ENCODE measurements at places on chromosomes 3 and 15.

- no peak for DNase-seq
Observed at GRCh38 chr3:126433496-126434263, 39.0 kb downstream of the CFAP100 start.

GRCh38 chr3:138962854-138963560 is 16.0 kb downstream of the FOXL2NB start:
- no peak for DNase-seq

DNA sequence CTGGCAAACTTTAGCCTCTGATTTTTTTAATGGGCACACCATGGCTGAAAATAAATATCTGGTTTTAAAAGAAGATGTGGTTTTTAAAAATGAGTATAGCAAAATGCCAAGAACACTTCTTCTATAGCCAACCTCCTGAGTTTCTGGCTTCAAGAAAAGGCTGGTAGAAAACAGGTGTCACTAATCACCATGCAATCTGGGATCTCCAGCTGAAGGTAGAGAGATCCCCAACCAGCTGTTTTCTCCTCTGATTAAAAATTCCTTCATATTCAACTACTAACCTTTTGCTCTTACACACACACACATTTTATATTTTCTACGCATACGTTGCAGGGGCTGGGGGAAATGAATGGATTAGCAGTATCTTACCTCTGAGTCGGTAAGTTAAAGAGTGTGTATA is 279.6 kb upstream of the ROBO2 start:
- DNase-seq, result no peak

DNA sequence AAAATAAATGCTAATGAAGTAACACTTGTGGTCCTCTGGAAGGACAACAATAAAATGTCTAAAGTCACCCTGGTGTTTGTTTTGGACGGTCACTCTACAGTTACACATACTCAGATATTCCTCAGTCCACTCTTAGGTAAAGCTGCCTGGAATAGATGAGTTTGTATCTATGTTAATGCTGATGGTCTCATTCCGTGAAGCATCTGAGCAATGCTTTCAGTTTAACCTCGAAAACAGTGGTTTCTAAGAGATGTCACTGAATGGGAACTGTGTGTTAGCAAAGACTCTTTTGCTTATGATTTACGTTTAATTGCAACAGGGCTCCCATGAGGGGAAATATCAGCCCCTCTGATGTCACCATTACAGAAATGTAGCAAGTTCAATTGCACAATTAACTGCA is 49.1 kb downstream of the FBN1 start:
- no peak for DNase-seq

- no peak for DNase-seq
Observed at GRCh38 chr3:106126846-106127235, 258.0 kb upstream of the CBLB start.

DNA sequence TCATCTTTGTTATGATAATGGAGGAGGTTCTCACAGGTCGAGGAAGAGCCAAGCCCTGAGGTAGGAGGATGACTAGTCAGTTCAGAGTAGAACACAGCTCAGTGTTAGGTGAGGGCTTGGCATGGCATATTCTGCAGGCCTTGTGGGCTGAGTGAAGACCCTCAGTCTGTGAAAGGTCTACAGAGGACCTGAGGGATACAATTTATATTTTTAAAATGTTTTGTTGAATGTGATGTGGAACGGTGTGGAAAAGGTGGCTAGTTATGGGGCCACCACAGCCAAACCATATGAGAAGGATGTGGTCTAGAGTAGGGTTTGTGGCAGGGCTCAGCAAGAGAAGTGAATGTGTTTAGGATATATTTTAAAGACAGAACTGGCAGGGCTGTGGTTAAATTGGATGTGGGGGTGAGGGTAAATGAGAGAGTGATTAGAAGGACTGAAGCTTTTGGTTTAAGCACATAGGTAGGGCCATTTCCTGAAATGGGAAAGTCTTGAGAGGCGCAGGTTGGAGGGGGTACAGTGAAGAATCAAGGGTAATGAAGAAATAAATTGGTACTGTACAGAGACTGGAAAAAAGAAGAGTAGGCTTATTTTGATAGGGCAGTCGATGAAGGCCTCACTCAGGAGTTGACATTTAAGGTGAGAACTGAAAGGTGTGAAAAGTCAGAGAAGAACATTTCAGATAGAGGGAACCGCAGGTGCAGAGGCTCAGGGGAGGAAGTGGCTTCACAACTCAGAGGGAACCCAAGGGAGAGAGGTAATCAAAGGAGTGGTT is 60.5 kb downstream of the SPTSSB start:
- no peak for DNase-seq

DNA sequence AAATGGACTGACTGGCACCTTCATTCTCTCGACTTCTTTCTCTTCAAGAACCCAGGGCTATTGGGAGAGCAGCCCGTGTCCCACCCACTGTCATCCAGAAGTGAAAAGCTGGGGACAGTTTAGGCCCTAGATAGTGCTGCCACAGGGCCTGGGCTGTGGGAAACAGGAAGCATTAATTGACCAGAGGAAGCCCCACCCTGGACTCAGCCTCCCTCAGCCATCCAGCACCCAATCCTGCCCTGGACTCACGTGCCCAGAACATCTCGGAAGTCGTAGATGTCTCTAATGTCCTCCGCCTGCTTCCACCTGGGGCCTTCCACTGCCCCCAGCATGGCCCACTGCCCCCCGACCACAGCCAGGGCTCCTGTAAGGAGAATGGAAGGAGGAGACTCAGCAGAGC is 2.3 kb downstream of the CAMK1 start:
- DNase-seq, result no peak

DNA sequence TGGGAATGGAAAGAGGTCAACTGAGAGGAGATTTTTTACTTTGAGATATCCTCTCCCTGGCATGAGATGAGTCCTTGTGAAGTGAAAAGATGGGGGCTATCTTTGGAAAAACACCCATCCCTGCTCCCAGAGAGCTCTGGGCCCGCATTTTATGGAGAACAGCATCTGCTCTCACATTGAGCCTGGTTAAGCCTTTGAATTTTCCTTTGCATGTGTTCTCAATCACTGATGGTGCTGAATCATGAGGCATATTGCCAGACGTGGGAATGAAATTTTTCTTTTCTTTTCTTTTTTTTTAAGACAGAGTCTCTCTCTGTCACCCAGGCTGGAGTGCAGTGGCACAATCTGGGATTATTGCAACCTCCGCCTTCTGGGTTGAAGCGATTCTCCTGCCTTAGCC is 24.4 kb downstream of the TMEM45A start:
- DNase-seq, result no peak

DNA sequence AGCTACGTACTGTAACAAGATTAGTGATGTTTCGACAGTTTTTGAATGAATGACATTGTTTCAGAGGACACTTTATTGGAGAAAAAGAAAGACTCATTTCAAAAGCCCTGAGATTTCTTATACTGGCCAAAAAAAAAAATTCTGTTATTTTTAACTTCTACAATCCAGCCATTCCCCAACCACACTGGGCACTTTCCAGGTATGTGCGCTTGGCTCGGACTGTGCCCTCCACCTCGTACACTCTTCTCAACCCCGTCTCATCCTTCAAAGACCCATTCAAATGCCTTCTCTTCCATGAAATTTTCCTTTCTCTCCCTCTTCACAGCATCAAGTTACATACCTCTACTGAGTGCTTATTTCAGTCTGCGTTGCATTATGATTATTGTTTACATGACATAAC is 328.5 kb upstream of the SOX2 start:
- DNase-seq, result no peak

DNA sequence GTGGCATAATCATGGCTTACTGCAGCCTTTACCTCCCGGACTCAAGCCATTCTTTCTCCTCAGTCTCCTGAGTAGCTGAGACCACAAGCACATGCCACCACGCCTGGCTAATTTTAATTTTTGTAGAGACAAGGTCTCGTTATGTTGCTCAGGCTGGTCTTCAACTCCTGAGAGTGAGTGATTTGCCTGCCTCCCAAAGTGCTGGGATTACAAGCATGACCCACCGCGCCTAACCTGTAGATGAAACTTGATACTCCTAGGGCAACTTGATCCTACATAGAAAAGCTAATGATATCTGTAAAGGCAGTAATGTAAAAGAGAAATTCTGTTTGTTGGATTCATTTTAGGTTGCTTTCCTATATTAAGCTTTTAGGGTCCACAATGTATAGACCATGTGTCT is 391.9 kb upstream of the THRB start:
- DNase-seq, result no peak

- DNase-seq, result no peak
Observed at GRCh38 chr15:33045066-33045810, 149.3 kb downstream of the FMN1 start.

GRCh38 chr15:100891307-100892012 is 11.8 kb downstream of the ALDH1A3 start:
- DNase-seq, result no peak

DNA sequence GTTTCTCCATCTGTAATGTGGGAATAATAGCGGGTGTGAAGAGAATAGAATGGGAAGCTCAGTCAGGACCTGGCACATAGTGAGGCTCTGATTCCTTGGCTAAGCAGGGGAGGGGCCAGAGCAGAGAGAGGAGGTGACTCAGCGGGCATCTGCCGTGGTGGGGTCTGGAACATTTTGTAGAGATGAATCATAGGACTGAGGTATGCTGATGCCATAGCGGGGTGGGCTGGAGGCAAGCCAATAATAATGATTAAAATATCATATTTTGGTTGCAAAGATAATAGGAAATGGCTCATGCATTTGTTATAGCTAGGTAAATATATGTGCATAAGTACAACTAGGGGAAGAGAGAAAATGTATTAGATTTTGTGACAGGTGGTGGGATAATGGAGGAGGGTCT is 11.2 kb downstream of the TGM4 start:
- DNase-seq, result no peak

DNA sequence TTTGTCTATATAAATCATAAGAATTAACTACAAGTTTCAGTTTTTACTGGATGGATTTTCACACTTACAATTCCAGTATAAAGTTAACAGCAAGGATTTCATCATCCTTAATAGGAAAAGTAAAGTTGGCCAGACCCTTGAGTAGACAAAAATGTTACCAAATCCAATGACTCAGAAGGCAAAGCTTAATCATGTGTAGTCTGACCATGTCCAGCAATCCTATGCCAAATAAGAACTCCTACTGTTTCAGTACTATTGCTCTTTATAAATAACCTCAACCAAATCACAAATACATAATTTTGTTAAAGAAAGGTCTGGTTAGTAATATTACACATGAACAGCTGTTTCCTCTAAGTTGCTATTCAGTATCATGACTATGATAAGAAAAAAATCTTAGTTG is 35.0 kb downstream of the PLOD2 start:
- no peak for DNase-seq

GRCh38 chr15:29596266-29596665 is 226.0 kb downstream of the TJP1 start:
- no peak for DNase-seq

DNA sequence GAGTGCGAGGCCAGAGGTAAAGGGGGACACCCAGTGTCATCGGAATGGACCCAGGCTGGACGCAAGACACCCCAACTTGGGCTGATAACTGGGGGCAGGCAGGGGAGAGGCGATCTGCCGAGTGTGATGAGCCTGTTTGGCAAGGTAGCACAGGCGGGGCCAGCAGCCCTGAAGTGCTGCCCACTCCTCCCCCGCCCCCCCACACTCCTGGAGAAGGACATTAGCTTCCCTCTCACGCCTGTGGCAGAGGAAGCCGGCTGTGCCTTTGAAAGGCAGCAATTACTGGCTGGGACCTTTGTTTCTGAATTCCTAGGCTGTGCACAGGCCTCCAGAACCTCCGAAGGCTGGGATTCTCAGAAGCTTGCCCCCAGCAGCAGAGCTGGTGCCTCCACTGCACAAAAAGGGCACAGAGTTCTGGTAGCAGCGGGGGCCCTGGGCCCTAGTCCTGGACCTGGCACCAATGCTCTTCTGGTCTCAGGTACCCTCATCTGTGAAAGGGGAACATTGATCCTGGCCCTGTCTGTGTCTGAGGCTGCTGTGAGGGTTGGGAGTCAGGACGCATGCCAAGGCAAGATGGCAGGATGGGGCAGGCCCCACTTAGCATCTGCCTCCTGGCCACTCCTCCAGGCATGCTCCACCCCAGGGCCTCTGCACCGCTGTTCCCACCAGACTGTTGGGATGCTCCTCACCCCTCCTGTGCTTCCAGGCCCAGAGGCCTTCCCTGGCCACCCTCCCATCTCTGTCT is 28.6 kb downstream of the IQSEC1 start:
- no peak for DNase-seq

DNA sequence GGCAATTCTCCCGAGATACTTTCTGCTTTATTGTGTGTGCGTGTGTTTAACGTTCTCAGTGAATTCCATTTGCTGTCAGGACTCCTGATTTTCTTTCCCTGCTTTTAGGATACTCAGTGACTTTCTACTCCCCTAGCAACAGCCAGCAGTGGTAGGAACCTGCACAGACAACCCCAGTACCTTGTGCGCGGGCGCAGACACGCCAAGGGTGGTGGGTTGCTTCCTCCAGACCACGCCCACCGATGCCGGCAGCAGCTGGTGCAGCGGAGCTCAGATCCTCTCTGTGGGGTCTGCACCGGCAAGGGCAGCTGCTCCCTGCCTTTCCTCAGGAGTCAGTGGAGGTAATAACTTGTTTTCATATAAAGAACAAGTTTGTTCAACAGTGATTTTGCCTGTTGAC is 225.1 kb upstream of the NDN start:
- DNase-seq, result no peak

DNA sequence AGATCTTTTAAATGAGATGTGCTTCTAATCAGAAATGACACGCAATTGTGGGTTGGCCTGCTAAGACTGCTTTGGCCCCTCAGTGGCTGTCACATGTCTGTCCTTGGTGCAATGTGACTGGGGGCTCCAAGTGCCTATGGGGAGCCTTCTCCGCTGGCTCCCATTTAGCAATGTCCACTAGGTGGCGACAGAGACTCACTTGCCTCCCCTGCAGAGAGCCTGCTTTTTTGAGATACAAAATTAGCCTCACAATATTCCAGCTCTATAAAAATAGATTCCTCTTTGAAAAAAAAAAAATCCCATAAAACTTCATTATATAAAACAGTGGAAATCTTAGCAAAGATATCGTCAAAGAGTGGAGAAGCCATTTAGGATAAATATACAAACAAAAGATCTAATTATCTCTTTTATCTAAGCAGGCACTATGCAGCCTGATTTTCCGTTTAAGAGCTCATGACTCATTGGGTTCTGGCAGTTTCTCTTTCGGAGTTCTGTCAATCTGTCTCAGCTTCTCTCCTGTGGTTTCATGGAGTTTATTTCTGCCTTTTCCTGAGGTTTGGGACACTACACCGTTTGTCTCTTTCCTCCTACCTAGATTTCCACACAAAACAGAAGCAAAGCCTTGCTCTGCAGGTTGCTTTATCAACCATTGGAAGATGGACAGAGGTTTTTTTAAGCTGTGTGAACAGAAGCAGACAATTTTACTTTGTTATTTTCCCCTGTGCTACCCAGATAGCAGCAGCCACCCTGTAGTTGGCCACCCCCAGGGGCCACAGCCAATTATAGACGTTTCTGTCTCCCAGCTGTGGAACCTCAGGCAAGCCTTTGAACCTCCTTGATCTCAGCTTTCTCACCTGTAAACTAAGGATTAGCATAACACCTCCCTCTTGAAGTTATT is 68.4 kb upstream of the TNFAIP8L3 start:
- DNase-seq, result no peak

GRCh38 chr3:133749427-133750258 is 3.5 kb downstream of the TF start:
- no peak for DNase-seq

- DNase-seq, result no peak
Observed at GRCh38 chr15:23039917-23040281, 530 bp upstream of the TUBGCP5 start.

GRCh38 chr3:64496786-64497490 is 190.9 kb downstream of the ADAMTS9 start:
- DNase-seq, result no peak
